AG20443 (cell line): ENCODE measurements at places on chromosomes 6 and 20.

DNA sequence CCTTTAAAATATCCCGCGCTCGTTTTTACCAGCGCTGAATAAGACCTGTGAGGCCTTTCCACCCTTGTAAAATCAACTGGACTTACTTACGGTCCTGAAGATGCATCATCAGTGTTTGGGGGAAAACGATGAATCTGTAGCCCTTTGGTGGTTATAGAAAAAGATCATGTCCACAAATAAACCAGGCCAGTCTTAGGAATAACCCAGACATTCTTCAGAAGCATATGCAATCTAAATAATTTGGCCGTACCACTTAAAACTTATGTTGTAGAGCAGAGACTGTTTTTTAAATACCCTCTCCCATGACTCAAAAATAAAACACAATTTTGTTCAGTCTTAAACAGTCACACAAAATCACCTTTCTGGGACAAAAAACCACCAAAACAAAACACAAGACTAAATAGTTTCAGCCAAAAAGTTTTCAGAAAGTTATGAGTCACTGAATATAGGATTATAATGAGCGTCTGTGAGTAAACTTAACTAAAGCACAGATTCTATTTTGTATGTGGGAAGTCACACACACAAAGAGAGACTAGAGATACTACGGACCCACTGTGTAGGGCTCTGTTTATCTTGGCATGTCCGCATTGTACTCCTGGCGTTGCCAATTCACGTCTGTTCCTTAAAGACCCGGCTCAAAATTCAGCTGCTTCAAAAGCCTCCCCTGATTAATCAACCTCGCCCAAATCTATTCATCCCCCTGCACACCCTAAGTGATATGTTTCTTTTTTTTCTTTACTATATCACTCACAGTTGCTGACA lies 26.5 kb upstream of the SMOC2 start:
- DNase-seq: no peak

GRCh38 chr6:126672649-126673048 lies 332.7 kb downstream of the CENPW start:
- peak; percentile 59 for DNase-seq

GRCh38 chr6:1386038-1386709 lies 3.2 kb upstream of the FOXF2 start:
- DNase-seq: no peak

GRCh38 chr6:163793011-163793983 lies 378.8 kb downstream of the QKI start:
- peak; percentile 49 for DNase-seq

DNA sequence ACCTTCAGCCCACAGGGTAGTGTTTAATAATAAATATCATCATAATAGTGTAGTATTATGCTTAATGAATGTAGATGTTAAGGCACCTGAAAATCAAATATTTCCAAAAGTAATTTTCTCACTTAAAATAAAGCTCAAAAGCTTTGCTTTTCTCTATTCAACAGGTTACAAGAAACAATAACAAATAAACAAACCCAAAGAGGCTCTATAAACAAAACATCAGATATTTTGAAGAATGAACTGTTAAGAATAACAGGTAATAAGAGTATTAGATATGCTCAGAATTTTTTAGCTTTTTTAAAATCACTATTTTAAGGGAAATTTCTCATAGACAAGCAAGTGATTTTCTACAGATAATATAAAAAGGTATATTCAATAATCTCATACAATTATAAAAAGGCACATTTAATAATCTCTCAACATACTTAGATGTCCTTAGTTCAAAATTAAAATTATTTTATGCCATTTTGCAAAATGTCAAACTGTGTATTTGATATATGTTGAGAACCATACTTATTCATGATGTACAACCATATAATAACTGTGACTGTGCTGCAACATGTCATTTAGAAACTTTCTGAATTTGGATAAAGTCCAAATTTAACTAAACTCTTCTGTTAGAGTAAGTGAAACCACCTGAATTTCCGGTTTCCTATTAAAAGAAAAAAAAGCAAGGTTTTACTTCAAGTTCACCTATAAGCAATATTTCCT lies 35.8 kb downstream of the PHIP start:
- DNase-seq: no peak

DNA sequence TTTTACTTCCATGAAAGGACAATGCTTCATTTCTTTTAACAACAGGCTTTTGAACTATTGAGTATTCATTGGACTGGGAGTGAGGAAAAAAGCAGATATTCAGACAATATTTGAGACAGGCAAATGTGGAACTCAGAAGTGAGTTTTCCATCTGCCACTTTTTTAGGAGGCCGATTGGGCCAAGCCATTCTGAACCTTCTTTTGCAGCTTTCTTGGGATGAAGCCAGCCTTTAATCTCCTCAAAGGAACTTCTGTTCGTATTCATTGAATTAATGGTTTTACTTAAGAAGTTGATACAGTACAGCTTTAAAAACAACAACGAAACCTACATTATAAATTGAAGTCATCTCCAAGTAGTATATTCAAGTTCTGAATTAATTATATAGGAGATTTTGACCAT lies 187.1 kb upstream of the RNF217 start:
- DNase-seq: no peak

GRCh38 chr20:57772349-57772964 lies 62.6 kb upstream of the PMEPA1 start:
- DNase-seq: peak; percentile 86
